ENCODE measurements at places on chromosomes 5 and 9.

DNA sequence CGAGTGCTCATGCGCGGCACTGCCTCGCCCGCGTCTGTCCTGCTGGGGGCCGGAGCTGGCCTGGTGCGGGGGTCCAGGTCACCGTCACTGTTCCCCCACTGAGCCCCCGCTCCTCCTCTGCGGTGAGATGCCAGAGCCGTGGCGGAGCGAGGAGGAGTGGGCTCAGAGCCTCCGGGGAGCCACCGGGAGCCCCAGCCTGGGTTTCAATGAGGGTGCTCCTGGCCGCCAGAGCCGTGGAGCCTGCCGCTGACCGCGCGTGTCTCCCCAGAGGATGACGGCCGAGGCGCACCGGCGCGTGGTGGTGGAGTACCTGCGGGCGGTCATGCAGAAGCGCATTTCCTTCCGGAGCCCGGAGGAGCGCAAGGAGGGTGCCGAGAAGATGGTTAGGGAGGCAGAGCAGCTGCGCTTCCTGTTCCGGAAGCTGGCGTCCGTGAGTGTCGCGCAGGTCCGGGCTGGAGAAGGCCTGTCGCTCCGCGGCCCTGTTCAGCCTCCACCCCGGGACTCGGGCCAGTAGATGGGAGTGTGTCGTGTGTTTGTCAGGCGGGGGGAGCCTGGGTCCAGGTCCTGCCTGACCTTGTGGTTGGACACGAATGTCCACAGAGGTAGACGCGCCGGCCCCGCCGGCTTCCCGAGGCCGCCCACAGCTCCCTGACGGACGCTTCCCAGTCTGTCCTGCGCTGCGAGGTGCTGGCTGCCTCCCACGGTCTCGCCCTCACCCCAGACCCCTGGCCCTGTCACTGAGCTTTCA is 22.0 kb downstream of the EXOC3 start:
- no peak for DNase-seq

- DNase-seq, result no peak
These were observed 47.3 kb downstream of the TRIO start for GRCh38 chr5:14190194-14191164.

DNA sequence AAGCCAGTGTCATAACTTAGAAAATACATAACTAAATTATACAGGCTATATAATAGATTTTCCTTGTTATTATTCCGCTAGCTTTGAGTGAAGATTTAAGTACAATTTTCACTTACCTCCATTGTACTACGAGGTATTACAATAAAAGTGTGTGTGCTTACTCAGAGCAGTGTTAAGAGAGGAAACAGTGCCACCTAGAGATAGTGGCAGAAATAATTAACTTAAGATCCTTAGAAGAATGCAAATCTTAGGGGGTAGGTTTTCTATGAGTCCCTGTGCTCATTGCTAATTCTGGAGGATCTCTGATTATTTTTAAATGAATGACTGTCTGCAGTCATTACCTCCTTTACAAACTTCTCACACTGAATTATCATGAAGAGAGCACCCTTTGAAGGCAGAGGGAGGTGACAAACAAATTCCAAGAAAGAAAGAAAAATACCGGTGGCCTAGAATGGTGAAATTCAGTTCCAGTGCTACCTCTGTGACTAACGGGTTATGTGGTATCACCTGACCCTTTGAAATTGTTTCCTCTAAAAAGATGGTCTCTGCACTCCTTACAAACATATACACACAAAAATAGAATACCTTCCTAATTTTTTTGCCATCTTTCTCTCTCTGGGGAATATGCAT is 379.8 kb downstream of the TRIM36 start:
- DNase-seq, result no peak

GRCh38 chr9:93665128-93665636 is 88.8 kb downstream of the PHF2 start:
- peak; percentile 13 for DNase-seq

- no peak for DNase-seq
These were observed 96.2 kb downstream of the TLE4 start for GRCh38 chr9:79667817-79668436.

DNA sequence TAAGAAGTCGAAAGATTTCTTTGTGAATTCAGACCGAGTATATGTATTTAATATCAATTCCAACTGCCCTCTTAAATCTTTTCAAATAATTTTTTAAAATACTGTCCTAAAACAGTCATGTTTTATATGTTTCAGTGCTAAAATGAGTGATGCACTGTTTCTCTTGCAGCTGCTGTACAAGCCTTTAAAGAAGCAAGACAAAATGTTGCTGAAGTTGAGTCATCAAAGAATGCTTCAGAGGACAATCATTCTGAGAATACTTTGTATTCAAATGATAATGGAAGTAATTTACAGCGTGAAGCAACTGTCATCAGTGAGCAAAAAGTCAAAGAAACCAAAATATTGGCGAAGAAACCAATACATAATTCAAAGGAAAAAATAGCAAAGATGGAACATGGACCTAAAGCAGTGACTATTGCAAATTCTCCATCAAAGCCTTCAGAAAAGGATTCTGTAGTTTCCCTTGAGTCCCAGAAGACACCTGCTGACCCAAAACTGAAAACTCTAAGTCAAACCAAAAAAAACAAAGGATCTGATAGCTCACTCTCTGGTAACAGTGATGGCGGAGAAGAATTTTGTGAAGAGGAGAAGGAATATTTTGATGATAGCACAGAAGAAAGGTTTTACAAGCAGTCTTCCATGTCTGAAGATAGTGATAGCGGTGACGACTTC is 58.0 kb downstream of the LOX start:
- DNase-seq, result no peak

GRCh38 chr5:158538506-158539074 is 561.1 kb downstream of the EBF1 start:
- DNase-seq, result no peak

GRCh38 chr5:27208051-27208450 is 169.7 kb upstream of the CDH9 start:
- no peak for DNase-seq

All from activated naive CD4-positive, alpha-beta T cell treated with anti-CD3 and anti-CD28 coated beads, Interleukin-2, amount 50 U/mL, for 72 hours (primary cell).